Activated T-helper 1 cell treated with anti-CD3 and anti-CD28 coated beads, Interleukin-12 subunit alpha, Interleukin-12 subunit beta, Interleukin-2, Interleukin-4 antibody, amounts not matched to agents 30 ng/mL and 10 ng/mL and 1 ng/mL, durations not matched to agents 14 hours and 24 hours and 36 hours (primary cell): ENCODE measurements at places on chromosomes 11 and 22. TPM values are rescaled to one million over a fixed set of nuclear protein-coding genes. Genes with fewer than 3 reads are reported as not detected.

YPEL4 gene
- 0.26 and 0.39 TPM in 2 replicates for total RNA-seq

CFAP300 gene
- total RNA-seq, result not detected in 2 replicates

MS4A12 gene
- total RNA-seq, result not detected in 2 replicates

- DNase-seq, result peak; percentile 22
Measured at GRCh38 chr22:30940685-30941362, 27.8 kb downstream of the MORC2 start.

- DNase-seq, result peak; percentile 29
Measured at GRCh38 chr22:40637183-40638150, 948 bp upstream of the MRTFA start.

DNA sequence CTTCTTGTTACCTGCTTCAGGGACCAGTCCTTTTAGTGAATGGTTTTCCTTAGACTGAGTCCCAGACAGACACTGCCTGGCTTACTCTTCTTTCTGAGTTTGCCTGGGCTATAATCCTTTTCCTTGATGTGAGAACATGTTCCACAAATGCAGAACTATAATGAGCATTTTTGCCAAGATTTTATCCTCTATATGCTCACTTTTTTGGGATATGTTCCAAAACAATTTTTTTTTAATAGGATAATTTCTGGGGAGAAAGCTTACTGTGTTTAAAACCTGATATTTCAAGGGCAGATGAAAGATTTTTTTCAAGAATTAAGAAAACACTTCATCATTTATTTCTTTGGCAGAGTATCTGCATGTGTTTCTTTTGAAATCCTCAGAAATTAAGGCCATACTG, 110.0 kb upstream of the TENM4 start:
- no peak for DNase-seq

DNA sequence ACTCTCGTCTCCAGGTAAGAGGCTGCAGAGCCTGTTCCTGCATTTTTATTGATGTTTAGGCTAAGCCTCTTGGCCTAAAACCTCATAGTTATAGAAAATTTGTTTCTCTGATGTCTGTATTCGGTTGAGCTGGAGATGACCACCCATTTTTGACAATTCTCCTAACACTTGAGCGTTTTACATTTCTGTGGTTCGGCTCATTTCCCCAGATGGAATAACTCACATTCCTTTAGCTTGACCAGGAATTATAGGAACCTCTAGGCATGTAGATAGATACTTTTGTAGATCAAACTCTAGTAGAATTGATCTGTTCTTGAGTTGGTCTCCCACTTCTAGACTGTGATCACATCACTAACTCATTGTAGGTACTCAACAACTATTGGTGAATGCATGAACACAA, 172.6 kb upstream of the CADM1 start:
- no peak for DNase-seq

GRCh38 chr11:79333355-79333754, 107.5 kb downstream of the TENM4 start:
- DNase-seq, result no peak
